Stimulated activated CD8-positive, alpha-beta memory T cell treated with anti-CD3 and anti-CD28 coated beads, Interleukin-15, amount 100 ng/mL, for 24 hours (primary cell): ENCODE measurements at places on chromosomes 13 and 19.

- DNase-seq = no peak
These were observed 10.1 kb downstream of the NFILZ start for GRCh38 chr19:8640402-8641004.

DNA sequence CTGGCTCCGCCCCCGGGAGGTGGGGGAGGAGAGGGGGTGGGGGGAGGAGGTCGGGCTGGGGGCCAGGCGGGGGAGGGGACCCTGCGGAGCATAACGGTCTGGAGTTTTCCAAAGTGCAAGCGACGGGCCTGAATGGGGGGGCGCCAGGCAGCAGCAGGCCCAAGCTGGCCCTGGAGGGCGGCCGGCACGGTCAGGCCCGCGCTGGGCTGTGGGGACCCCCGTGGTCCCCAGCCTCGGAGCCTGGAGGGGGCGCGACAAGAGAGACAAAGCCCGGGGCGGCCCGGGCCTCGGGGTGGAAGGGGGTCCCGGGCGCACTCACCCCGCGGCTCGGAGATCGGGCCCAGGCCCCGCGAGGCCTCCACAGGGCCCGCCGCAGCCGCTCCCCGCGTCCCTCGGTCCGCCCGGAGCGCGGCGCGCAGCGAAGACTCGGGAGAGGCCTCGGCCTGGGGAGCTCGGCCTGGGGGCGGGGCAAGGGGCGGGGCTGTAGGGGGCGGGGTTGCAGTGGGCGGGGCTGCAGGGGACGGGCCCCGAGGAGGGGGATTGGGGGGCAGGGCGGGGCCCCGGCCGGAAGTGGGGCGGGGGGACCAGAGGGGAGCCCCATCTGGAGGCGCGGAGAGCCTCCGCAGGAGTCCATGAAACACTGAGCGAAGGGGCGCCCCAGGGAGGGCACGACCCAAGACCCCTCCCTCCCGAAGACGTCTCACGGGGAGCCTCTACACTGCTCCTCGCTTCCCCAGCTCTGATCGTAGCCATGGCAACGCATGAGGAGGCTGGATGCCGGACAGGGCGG lies 47.6 kb downstream of the PTPRS start:
- peak; percentile 21 for DNase-seq

- no peak for DNase-seq
These were observed 99.6 kb downstream of the INSR start for GRCh38 chr19:7194566-7194965.

DNA sequence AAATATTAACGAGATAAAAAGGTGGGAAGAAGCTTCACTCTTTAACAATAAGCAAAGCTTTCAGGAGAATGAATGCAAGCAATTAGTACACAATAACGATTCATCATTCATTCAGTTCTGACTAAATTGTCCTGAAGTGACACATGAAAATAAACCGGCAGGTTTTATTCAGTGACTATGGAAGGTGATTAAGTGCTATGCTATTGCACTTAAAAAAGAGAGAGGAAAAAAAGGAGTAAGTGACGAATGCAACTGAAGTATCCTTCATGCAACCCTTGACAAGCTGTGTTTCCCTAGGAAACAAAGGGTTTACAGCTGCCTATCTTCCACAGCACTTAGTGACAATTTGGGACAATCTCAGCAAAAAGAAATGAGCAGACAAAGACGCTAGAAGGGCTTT lies 1.4 kb downstream of the LIG4 start:
- no peak for DNase-seq

DNA sequence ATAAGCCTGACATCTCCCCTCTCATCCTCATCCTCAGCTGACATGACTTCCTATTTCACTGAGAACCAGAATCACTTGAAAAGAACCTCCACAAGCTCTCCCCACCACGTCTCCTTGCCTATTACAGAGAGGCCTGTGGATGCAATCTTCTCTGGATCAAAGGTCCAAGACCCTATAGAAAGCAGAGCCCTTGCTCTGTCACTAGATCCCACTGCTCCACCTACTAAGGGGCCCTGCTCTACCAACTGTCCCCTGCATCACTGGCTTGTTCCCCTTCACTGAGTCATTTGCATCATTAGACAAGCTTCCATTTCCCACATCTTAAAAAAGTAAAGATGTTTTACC lies 40.8 kb downstream of the RCBTB2 start:
- DNase-seq = no peak
